Right lobe of liver (tissue), 6 donors: ENCODE measurements at places on chromosomes 12 and 14. TPM values are rescaled to one million over a fixed set of nuclear protein-coding genes. Genes with fewer than 3 reads are reported as not detected.

The PAPOLA gene
- 92.6 TPM for total RNA-seq

The MANSC1 gene
- 8.2 TPM for total RNA-seq

The GPHN gene
- total RNA-seq: 21.2 TPM

The KRT85 gene
- not detected for total RNA-seq

The USP44 gene
- not detected for total RNA-seq

The DLK1 gene
- total RNA-seq: not detected

The CAPZA3 gene
- not detected for total RNA-seq

The MYF6 gene
- total RNA-seq: not detected

The HVCN1 gene
- total RNA-seq: 2.0 TPM

The ERP27 gene
- 0.26 TPM for total RNA-seq

The RNU6-7 gene
- total RNA-seq: not detected

The GALNT16 gene
- total RNA-seq: 1.1 TPM

The ANKRD9 gene
- total RNA-seq: 7.5 TPM

The OR4E2 gene
- total RNA-seq: not detected

- no peak for DNase-seq
Measured at GRCh38 chr14:30620178-30620577, 1.9 kb upstream of the SCFD1 start.

DNA sequence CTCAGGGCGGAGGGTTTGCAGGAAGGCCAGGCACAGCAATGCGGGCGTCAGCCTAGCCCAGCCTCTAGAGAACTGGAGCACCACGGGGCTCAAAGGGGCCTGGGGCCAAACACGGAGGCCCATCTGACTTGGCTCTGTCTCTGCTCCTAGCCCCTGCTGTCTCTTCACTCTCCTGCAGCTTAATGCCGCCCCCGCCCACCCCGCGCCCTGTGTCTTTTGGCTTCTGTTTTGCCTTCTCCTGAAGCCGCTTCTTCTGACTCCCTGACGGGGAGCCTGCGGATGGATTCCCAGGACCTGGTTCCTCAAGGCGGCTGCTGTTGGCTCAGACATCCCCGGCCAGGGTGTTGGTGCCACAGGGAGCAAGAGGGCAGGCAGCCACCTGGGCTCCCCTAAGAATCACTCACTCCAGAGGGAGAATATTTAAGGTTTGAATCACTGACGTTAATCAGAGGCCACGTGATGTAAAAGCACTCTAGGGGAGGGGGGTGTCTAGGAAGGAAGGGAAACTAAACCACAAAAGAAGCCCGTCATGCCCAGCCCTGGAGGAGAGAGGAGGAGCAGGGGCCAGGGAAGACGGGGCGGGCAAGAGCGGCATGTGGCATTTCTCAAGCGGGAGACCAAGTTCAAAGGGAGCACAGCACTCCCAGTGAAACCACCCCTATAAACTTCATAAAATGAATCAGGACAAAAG lies 36.9 kb upstream of the PRMT8 start:
- DNase-seq: no peak

DNA sequence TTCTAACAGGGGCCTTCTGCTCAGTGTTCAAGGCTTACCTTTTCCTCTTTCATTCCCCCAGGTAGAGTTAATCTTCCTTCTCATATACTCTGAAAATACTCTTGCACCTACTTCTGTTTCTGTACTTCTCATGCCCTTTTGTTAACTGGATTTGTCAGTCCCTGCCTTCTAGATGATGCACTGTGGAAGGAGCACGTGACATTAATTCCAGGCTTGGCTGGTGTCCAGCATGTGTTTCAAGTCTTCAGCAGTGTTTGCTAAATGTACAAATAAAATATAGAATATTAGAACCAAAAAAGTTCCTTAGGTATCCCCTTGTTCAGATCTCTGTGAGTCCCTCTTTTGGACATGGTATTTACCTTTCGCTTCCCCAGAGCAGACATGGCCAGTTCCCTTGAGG lies 27.9 kb upstream of the EVL start:
- DNase-seq: no peak

DNA sequence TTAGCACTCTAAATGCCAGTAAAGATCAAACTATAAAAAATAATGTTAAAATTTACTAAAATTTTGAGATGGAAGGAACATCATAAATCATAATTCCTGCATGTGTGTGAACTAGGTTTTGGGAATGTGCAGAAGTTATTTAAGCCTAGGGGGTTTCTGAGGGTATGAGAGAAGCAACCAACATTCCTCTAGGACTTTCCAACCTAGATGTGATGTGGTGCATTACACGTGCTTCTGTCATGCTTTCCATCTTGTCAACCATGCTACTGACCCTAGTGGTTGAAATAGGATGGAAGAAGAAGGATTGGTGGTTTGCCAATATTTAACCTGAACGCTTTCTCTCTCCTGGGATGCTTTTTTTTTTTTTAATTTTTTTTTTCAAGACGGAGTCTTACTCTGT lies 209.3 kb downstream of the AEBP2 start:
- no peak for DNase-seq

- no peak for DNase-seq
Measured at GRCh38 chr12:129496226-129496625, 407.6 kb downstream of the TMEM132D start.

DNA sequence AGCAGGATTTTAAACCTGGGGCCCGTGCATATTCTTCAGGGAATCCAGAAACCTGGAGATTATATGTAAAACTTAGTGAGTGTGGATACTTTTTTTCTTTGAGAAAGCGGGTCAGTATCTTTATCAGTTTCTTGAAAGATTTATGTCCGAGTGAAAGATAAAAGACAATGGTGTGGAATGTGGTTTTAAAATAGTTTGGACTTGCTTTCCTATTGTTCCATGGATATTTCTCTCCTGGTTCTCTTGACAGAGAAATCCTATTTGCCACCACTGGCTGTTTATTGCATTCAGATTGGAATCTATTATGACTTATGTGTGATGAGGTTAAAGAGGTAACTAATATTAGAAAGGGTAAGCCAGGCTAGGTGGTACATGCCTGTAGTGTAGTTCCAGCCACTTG lies 27.4 kb downstream of the KTN1 start:
- DNase-seq: no peak

GRCh38 chr14:22849212-22849819 lies 12.9 kb downstream of the MMP14 start:
- DNase-seq: no peak

- no peak for DNase-seq
Measured at GRCh38 chr12:109706398-109706746, 7.3 kb upstream of the FAM222A start.

DNA sequence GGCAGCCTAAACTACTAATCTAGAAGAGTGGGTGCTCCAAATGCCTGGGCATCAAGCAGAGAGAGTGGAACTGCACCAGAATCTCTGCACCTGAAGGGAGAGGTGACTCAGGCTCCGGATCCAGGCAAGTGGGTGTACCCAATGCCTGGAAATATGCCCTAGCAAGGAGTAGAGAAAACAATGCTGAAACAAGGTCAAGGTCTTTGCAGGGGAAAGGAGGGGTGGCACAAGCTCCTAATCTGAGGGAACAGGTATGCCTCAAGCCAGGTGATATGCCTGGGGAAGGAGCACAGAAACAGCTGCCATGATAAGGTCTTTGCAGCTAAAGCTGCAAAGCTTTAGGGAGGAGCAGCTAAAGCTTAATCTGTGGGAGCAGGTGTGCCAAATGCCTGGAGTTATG lies 136.0 kb upstream of the KITLG start:
- no peak for DNase-seq

- no peak for DNase-seq
Measured at GRCh38 chr12:124650912-124651311, 83.5 kb upstream of the NCOR2 start.

DNA sequence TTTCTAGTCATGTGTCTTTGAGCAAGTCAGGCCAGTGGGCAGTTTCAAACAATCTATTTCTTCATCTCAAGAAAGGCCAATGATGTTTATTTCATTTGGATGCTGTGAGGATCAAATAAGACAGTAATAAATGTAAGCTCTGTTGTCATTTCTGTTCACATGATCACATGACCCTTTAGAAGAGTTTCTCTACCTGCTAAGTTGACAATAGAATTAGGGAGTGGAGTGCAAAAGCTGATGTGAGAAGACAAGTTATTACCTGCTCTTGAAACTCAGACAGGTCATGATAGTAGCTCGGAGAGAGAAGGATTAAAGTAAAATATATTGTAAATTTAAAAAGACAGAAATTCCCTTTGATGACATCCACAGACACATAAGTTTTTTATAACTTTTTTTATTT lies 37.3 kb upstream of the DCN start:
- no peak for DNase-seq

GRCh38 chr14:65531148-65531547 lies 118.6 kb downstream of the FUT8 start:
- no peak for DNase-seq

DNA sequence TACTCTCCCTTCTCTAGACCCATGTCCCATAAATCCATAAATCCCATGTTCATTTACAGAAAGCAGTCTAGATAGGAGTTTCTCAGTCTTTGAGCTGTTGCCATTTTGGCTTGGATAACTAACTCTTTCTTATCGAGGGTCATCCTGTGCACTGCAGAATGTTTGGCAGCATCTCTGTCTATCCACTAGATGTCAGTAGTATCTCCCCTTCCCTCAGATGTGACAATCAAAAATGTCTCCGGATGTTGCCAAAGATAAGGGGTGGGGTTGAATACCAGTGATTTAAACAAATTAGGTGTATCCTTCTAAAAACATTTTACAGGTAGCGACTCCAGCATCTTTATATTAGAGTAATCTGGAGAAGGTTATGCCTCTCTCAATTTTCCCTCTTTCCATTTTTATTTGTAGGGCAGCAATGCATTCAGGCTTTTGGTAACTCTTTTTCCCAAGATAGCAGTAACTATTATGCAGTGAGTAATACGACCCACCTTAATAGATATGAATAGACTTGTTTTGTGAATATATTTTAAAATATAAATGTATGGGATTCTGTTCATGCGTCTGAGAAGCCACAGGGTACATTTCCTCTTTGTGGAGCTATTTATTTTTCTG lies 100.7 kb downstream of the LRRK2 start:
- no peak for DNase-seq

DNA sequence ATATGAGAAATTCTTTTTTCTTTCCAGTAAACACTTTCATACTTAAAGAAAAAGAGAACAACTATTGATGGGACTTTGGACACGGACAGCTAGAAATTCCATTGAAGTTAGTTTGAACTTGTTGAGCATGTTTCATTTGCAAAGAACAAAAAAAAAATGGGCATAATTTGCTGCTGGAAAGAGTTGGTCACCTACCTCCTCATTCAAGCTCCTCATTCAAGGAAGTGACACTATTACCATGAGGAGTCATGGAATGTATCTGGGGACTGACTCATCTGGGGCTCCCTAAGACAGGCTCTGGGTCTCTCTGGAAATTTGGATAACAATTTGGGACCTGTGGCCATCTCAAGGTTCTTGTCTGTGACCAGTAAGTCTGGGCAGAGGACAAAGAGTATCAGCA lies 50.4 kb downstream of the KICS2 start:
- no peak for DNase-seq

DNA sequence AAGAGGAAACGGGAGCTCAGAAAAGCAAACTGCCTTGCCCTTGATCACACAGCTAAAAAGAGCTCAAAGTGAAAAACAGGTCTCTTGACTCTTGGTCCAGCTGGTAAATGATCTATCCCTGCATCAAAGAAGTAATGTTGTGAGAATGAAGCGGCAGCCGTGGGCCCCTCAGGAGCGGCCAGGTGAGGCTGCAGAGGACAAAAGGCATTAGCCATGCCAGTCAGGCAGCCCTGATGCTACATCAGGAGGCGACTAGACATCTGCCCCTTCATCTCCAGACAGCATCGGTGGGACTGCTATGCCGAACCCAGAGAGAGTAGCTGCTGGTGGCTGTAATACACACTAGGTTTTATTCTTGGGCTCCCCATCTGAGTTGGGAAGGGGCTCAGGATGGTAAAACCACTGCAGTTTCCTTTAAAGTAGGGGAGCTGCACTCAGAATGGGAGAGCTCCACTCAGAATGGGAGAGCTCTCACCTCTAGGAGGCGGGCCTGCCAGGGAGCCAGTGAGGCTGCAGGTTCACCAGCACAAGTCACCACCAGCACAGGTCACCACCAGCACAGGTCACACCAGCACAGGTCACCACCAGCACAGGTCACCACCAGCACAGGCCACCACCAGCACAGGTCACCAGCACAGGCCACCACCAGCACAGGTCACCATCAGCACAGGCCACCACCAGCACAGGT lies 120.1 kb downstream of the TSPAN9 start:
- no peak for DNase-seq

DNA sequence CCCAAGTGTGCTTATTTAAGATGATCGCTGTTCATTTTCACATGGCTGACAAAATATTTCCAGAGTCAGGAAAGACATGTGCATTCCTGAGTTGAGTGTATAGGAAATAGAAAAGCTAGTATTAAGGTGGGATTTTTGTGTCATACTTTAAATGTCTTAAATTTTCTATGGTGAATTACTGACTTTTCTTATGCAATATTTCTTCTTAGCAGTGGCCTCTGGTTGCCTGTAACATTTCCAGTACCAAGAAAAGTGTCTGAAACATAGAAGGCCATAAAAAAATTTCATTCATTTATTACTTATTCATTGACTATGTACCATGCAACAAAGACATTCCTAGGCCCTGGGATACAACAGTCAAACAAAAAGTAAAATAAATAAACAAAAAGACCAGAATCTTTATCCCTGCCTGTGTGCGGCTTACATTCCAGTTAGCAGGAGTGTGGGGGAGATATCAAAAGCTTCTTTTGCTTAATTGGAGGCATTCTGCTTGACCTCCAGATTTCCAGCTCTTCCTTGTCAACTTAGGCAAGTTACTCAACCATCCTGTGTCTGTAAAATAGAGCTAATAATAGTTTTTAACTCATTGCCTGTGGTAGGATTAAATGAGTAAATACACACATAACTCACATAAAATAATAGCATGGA lies 216.3 kb upstream of the FLRT2 start:
- DNase-seq: no peak

DNA sequence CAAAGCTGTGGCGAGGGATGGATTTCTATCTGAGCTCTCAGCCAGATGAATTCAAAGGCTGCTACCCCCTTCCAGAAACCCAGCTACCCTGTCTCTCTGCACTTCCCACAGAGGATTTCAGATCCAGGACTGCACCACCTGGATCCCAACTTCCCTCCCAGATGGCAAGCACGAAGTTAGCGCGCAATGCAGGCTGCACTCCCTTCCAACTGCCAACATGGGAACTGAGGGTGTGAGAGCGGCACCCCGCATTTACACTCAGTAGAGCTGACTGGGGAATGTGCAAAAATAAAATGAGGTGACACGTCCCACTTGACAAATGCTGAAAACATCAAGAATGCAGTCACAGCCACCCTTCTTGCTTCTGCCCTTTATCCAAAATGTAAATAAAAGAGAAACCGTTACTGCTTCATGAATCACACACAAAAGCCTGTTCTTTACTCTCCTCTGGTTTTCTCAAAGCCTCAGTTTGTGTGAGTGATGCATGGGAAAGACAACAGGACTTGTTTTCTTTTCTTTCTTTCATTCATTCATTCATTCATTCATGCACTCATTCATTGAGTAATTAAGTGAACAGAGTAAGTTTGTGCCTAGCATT lies 85.7 kb downstream of the ITPK1 start:
- DNase-seq: no peak

GRCh38 chr14:65438266-65438933 lies 25.9 kb downstream of the FUT8 start:
- no peak for DNase-seq

DNA sequence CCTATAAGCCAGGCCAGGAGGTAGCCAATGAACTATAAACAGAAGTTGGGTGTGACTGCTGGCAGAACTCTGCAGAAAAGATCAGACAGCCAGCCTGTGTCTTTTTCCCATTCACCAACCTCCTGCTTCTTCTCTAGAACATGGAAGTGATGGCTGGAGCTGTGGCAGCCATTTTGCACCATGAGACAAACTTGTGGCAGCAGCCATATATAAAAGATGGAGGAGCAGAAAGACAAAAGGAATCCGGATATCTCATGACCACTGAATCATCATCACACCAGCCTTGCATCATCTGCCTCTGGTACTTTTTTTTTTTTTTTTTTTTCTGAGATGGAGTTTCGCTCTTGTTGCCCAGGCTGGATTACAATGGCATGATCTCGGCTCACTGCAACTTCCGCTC lies 8.7 kb downstream of the BEGAIN start:
- DNase-seq: no peak
